ENCODE measurements at places on chromosomes 12 and 14.

DNA sequence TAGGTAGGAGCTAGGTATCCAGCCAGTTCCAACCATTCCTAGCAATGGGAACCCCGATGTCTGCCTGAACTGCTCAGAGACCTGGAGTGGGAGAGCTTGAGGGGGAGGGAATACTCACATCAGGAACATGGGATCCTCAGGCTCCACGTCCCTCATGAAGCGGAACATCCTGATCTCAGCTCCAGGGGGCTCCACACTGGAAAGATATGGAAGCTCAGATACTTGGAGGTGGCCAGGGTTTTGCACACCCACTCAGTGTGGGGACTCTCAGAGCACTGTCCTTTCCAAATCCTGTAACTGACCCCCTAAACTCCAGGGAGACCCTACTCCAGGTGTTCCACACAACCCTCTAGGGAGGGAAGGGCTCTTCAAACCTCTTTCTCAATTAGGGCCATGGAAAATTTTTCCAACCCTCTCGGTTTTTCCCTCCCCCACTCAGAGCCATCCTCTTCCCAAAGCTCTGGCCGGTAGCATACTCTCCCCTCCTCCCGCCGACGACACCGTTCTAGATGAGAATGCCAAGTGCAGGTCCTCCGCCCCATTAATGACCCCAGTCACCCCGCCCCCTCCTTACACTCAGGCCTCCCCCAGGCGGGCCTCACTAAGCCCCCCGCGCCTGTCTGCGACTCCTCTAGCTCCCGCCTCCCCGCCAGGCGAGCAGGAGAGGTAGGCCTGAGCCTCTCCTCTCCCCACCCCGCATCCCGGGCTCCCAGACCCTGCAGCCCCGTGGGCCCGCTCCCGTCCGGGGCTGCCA lies 597 bp downstream of the MLF2 start:
- peak overlapping the region; percentile 89 for H3K4me3 ChIP-seq
- DNase-seq: peak; percentile 61
- H3K27me3 ChIP-seq: peaks cover 27% of the 10 kb centered on the region
- peak overlapping the region; percentile 97 for H3K27ac ChIP-seq

- H3K27me3 ChIP-seq: no peaks in the 10 kb centered on the region
- no peak for DNase-seq
- no peaks in the 10 kb centered on the region for H3K36me3 ChIP-seq
- H3K27ac ChIP-seq: no peak overlapping the region
- H3K4me1 ChIP-seq: peaks cover 27% of the 10 kb centered on the region
Observed at GRCh38 chr12:27623645-27624044, 72.6 kb upstream of the REP15 start.

DNA sequence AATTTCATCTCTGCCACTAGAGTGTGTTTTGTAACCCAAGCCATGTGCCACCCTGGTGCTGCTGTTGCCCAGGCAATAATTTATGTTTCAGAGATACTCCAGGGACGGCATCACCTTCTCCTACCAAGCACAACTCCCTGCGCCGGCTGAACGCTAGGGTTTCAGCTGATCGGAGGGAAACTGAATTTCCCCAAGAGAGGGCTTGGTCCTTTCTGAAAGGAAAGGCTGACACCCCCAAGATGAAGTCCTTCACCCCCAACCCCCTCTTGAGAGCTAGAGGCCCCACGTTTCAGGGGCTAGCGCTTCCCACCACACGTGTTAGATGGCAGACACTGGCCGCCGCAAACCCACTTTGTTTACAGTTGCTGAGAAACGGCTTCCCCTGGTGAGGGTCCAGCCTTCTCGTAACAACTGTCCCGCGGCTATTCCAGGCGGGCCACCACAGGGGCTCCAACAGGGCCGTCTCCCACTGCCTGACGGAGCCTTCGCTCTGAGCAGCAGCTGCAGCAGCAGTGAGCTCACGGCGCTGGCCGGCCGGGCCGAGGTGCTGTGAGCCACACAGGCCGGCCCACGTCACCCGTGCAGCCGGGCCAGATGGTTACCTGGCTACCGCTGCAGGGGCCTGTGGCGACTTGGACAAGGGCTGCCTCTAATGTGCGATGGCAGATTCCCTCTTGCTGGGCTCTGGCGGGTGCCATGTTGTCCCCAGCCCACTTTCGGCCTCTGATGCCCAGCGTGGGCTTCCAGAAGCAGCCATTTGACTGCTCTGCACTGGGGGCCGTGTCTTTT lies 66.4 kb downstream of the TESC start:
- peaks cover 10% of the 10 kb centered on the region for H3K36me3 ChIP-seq
- no peak overlapping the region for H3K4me3 ChIP-seq
- H3K27me3 ChIP-seq: peaks cover 29% of the 10 kb centered on the region
- DNase-seq: no peak

- DNase-seq: peak; percentile 52
- H3K4me1 ChIP-seq: peaks cover 36% of the 10 kb centered on the region
- peaks cover 52% of the 10 kb centered on the region for H3K27me3 ChIP-seq
- H3K4me3 ChIP-seq: peak overlapping the region; percentile 84
Observed at GRCh38 chr12:10722502-10722904, 620 bp downstream of the YBX3 start.

DNA sequence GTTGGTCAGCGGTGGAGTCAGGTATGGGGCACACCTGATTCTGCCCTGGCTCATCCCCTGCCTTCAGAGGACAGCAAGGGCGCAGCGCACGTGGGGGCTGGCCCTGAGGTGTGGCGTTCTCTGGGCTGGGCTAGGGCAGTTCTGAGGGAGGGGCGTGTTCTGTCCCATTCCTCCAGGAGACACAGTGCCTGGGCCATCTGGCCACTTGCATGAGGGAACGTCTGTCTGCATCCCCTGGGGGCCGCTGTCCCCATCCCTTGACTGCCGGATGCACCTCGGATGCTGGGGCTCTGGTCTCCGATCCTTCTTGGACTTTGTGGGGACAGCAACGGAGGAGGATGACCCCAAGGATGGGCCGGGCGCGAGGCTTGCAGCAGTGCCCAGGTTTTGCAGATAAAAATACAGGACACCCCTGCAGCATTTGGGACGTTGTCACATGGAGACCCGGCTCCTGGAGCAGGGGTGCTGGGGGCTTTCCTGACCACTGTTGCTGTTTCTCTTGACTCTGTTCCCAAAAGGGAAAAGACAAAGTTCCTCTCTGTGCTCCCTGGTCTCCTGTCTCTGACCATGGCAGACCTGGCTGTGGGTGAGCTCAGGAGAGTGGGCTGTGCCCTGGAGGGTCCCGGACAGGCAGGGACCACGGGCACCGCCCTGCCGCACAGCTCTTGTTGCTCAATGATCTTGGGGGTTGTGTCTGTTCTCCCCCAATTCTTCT lies 6.9 kb downstream of the MTA1 start:
- H3K36me3 ChIP-seq: peaks cover 28% of the 10 kb centered on the region
- DNase-seq: no peak
- no peak overlapping the region for H3K27ac ChIP-seq
- H3K27me3 ChIP-seq: no peaks in the 10 kb centered on the region
- H3K4me1 ChIP-seq: peaks cover 26% of the 10 kb centered on the region

GRCh38 chr12:47602949-47603558 lies 102.8 kb downstream of the RPAP3 start:
- DNase-seq: no peak
- no peaks in the 10 kb centered on the region for H3K4me1 ChIP-seq
- no peak overlapping the region for H3K4me3 ChIP-seq
- H3K27ac ChIP-seq: no peak overlapping the region
- H3K36me3 ChIP-seq: peaks cover 4% of the 10 kb centered on the region

GRCh38 chr14:32414808-32415255 lies 85.7 kb downstream of the AKAP6 start:
- DNase-seq: no peak
- no peaks in the 10 kb centered on the region for H3K4me1 ChIP-seq
- no peaks in the 10 kb centered on the region for H3K36me3 ChIP-seq
- no peak overlapping the region for H3K27ac ChIP-seq
- no peak overlapping the region for H3K4me3 ChIP-seq

GRCh38 chr12:132083941-132084620 lies 60.0 kb downstream of the DDX51 start:
- peaks cover 24% of the 10 kb centered on the region for H3K36me3 ChIP-seq
- DNase-seq: peak; percentile 89
- peak overlapping the region; percentile 86 for H3K27ac ChIP-seq
- H3K4me3 ChIP-seq: peak overlapping the region; percentile 90

GRCh38 chr12:49689237-49689636 lies 18.0 kb downstream of the FMNL3 start:
- H3K27me3 ChIP-seq: no peaks in the 10 kb centered on the region
- no peak overlapping the region for H3K4me3 ChIP-seq
- H3K4me1 ChIP-seq: peaks cover 13% of the 10 kb centered on the region
- peaks cover 11% of the 10 kb centered on the region for H3K36me3 ChIP-seq
- DNase-seq: no peak
- H3K27ac ChIP-seq: no peak overlapping the region

All from activated naive CD4-positive, alpha-beta T cell treated with anti-CD3 and anti-CD28 coated beads, Interleukin-2, amount 10 ng/mL, durations not matched to agents 7 days and 5 days (primary cell).